ENCODE measurements at places on chromosomes 13 and 19.
A peak's percentile ranks its signal among the peaks of the same experiment; 100 is the strongest.

GRCh38 chr13:114093118-114093517, 39.3 kb downstream of the RASA3 start:
- DNase-seq: no peak

DNA sequence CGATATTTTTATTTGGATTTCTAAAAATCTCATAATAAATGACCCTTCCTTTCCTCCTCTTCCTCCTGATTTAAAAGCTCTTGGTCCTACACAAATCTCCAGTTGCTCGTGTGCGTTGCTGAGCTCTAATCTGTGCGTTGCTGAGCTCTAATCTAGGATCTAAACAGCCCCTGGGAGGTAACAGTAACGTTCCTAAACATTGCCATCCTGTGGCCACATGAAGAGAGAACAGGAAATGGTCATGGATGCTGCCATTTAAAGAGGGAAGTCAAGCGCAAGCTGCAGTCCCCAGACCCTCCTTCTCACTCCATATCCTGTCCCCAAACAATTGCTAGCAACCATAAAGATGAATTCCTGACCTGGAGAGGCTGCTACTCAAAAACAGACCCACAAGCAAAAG, 170.8 kb downstream of the NUFIP1 start:
- no peak for DNase-seq

- DNase-seq: no peak
These were observed 108.5 kb downstream of the PTPRS start for GRCh38 chr19:5231857-5232678.

DNA sequence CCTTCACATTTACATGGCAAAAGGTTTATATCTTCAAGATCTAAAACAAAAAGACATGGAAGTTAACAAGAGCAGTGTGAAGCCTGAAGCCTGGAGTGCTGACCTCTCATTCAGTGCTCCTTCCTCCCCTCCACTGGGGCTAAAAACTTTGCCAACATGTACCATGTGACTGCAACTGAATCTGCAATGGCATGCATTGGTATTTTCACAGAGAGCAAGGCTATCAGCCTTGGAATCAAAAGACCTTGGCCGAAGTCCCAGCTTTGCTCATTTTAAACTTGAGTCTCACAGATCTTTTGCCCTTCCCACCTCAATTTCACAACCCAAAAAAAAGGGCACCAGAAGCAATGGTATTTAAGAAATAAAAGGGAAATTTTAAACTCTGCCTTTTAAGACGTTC, 325.1 kb downstream of the DCT start:
- no peak for DNase-seq

- no peak for DNase-seq
These were observed 32.2 kb downstream of the DEDD2 start for GRCh38 chr19:42185277-42185676.

DNA sequence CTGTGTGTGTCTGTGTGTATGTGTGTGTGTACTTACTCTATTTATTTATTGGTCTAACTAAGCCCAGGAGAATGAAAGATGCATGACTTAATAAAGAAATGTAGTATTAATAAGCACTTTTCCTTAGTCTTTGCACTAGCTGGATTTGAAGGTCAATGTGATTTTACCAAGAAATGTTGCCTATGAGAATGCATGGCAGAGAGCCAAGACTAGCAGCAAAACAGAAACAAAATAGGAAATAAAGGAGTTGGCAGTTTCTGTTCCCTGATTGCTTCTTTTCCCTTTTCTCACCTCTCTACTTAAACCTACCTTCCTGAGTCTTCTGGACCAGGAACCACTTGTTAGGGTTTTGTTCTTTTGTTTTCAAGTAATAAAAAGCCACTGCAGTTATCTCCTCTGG, 286.1 kb downstream of the KCTD12 start:
- DNase-seq: no peak

DNA sequence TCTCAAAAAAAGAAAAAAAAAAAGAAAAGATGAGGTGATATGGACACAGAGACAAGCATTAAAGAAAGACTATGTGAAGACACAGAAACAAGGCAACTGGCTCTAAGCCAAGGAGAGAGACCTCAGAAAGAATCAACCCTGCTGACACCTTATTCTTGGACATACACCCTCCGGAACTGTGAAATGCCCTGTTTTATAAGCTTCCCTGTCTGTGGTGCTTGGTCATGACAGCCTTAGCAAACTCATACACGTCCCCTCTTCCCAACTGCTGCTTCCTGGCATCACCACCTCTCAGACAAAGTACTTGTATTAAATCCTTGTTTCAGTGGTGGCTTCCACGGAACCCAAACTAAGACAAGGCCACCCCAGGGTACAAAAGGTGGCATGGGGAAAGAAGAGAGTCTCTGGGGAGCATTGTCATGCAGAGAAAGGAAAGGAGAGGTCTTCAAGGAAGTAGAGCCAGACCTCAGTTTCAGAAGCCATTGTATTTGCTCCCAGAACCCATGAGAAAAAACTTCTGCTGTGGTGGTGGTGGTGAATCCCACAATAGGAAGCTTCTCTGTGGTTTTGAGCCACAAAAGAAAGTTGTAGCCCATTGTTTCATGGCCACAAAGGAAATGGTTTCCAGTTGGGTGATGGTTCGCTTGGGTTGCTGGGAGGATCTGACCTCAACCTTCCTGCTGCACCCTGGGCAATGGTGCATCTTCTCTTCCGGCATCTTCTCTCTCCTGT, 16.3 kb upstream of the TSPAN16 start:
- DNase-seq: peak; percentile 37

DNA sequence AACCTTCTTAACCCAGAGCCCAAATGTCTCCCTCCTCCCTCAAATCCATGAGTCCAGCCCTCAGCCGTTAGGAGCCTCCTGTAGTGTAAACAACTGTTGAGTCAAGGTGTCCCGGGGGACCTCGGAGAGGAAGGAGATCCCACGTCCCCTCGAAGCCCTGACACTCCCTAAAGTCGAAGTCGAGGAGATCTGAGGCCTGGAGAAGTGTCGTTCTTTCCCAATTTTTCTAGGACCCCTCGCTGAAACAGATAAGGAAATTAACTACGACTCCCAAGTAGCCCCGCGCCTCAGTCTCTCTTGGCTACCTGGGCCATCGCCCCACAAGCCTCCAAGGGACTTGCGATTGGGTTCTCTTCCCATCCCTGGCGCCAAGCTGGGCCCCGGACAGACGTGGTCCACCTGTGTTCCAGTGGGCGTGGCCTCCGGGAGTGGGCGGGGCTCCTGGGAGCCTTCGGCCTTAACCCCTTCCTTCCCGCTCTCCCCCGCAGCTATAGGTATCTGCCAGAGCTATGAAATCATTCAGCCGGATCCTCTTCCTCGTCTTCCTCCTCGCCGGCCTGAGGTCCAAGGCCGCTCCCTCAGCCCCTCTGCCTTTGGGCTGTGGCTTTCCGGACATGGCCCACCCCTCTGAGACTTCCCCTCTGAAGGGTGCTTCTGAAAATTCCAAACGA, 869 bp downstream of the GFY start:
- DNase-seq: no peak

DNA sequence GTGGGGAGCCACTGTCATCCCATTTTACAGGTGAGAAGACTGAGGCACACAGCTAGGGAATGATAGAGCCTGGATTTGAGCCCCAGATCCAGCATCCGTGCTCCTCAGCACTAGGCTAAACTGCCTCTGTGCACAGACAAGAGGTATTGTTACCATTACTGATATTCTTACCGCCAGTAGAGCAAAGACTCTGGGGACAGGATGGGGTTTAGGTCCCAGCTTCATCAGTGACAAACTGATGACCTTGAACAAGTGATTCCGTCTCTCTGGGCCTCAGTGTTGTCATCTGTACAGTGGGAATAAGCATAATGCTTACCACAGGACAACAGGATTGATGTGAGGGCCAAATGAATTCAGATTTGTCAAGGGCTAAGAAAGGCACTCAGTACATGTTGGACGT, 16.5 kb downstream of the AXL start:
- no peak for DNase-seq

DNA sequence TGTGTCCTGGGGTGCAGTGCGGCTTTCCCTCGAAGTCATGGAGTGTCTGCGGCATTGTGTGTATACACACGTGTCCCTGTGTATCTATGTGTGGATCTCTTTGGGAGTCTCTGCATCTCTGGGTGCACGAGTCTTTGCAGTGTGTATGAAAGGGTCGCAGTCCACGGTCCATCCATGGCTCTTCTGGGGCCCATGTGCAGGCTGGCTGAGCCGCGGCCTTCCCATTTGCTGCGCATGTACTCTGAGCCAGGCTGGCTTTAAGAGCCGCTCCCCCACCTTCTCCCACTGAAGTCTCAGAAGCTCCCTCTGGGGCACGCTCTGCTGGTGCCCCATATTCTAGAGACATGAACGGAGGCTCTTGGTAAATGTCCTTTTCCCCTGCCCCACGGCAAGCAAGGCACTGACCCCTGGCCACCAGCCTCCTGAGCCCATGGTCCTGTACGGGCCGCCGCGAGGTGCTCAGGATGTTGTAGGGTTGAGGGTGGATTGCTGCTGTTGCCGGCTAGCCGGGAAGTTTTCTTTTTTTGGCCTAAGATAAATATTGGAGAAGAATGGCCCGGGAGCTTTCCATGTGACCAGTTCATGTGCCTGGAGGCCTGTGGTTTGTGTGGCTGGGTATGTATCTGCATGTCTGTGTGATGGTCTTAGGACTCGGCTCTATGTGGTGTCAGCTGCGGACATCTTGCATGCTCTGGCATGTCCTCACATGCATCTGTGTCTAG, 31.9 kb downstream of the PAK4 start:
- no peak for DNase-seq

DNA sequence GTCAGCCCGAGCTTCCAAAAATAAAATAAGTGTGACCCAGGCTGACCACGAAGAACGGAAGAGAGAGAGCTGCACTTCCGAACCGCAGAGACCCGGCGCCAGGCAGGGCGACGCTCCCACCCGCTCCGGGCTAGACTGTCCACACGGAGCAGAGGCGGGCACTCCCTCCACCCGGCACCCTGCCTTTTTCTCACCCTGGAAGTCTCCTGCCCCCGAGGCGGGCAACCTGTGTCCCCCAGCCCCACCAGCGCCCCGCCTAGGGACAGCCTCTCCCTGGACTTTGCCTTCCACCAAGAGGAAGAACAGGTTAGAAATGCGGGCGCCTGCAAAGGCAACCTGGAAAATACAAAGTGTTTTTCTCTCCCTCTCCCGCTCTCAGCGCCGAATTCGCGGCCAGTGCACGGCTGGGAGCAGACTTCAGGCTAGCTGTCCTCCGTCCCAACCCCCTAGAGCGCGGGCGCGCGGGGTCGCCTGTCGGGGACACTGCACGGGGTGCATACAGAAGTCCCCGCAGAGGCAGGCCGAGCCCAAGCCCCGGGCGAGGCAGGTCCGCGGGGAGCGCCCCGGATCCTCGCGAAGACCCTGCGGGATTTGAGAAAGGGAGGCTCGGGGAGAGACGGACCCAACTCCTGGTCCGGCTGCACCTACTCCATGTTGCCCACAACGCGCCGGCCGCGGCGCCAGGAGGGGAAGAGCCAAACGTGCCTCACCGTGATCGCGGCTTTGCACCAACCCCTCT, 845 bp downstream of the SPRY2 start:
- no peak for DNase-seq

- DNase-seq: no peak
These were observed 3.8 kb downstream of the KDM4B start for GRCh38 chr19:4972509-4973230.

DNA sequence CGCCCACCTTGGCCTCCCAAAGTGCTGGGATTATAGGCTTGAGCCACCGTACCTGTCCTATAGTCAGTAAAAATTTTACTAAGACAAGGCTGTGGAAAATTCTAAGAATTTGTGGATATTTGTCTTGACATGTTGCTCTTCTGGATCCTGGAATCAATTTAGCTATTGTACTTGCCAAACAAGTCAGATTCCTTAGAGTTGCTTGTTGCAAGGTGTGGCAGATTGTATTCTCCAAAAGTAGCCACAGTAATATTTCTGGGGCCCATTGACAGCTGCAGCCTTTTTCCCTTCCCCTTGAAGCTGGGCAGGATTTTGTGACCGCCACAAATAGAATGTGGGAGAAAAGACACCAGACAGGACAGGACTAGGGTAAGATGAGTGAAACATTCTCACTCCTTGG, 98.8 kb upstream of the TMTC4 start:
- no peak for DNase-seq

DNA sequence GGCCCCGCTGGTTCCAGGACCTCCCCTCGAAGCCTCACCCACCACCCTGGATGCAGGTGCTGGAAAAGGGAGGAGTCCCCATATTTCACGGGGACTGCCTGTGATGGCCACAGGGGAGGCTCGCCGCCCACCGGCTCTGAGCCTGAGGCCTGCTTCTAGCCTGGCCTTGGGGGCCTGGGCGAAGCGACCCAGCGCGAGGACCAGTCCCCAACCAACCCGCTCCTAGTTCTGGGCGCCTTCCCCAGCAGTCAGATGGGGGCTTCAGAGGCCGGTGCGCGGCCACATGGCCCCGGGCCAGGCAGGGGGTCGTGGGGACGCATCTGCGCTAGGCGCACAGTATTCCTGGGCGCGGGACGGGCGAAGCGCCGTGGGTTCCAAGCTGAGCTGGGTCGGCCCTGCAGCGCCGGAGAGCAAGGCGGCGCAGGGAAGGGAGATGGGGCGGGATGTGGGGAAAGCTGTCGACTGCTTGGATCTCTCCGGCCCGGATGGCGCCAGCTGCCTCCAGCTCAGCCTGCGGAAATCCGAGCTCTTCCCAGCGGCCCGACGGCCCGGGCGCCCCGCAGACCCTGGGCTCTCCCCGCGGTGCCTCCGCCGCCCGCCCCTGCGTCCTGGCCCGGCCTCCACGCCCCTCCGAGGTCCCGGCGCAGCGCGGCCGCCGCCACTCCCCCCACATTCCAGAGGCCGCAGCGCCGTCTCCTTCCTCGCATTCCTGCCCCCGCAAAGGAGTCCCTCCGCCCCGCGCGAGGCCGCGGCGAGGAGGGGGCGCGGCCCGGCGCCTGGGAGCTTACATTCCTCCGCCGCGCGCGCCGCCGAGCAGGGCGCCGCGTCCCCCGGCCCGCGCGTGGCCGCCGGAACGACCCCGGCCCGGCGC, at the start of gene WTIP:
Gene WTIP (plus strand): TSS at position 788 of the 871 bp plus-strand sequence. CDS start 217 bp downstream, outside the sequence.
- no peak for DNase-seq

- no peak for DNase-seq
These were observed 441.7 kb downstream of the OXGR1 start for GRCh38 chr13:96552559-96552958.

DNA sequence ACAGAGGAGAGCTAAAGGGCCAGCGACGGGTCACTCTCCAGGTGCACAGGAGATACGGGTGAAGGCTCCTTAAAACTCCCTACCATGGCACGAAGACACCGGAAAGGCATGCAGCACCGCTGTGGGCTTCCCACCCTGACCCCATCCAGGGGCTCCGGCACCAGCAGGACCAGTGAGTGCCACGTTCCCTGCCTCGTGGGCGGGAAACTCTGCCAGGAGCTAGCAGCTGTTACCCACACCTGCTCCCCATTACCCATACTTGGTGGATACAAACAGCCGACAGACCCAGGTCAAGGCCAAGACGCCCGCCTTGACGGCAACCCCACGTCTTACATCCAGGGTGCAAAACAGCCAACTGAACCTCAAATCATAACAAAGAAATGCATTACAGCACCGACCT, 56.7 kb downstream of the GNG7 start:
- DNase-seq: no peak

- no peak for DNase-seq
These were observed 3.7 kb downstream of the KLK10 start for GRCh38 chr19:51015691-51016267.

- DNase-seq: peak; percentile 21
These were observed 418.9 kb downstream of the KLF12 start for GRCh38 chr13:73715114-73715910.
